ENCODE measurements at places on chromosomes 16 and 17. TPM values are rescaled to one million over a fixed set of nuclear protein-coding genes. Genes with fewer than 3 reads are reported as not detected.

PRSS36 gene
- 1.3 TPM for total RNA-seq

OR1A1 gene
- total RNA-seq = 0.07 TPM

CCR7 gene
- total RNA-seq = 111 TPM

COPRS gene
- 21.9 TPM for total RNA-seq

PLK1 gene
- 88.1 TPM for total RNA-seq

NACA2 gene
- not detected for total RNA-seq

SPN gene
- 431 TPM for total RNA-seq

AHSP gene
- total RNA-seq = not detected

SOX15 gene
- 0.50 TPM for total RNA-seq

MLX gene
- total RNA-seq = 69.6 TPM

TBC1D3I gene
- 0.84 TPM for total RNA-seq

ABCC12 gene
- total RNA-seq = not detected

KRT10 gene
- 29.9 TPM for total RNA-seq

RRAD gene
- total RNA-seq = 0.66 TPM

KRT12 gene
- not detected for total RNA-seq

TMC8 gene
- total RNA-seq = 371 TPM

ATXN2L gene
- total RNA-seq = 277 TPM

CX3CL1 gene
- not detected for total RNA-seq

CACNG1 gene
- not detected for total RNA-seq

CCT6B gene
- total RNA-seq = 1.9 TPM

PRAC1 gene
- not detected for total RNA-seq

SULT1A1 gene
- total RNA-seq = 7.4 TPM

NTN1 gene
- total RNA-seq = 0.07 TPM

FOXJ1 gene
- total RNA-seq = 0.27 TPM

CRYM gene
- not detected for total RNA-seq

CA5A gene
- total RNA-seq = not detected

PDPR gene
- 39.4 TPM for total RNA-seq

FOXO3B gene
- 4.5 TPM for total RNA-seq

HAS3 gene
- 0.86 TPM for total RNA-seq

TBC1D28 gene
- not detected for total RNA-seq

CCDC144A gene
- 3.0 TPM for total RNA-seq

PRPF8 gene
- total RNA-seq = 375 TPM

PRKCB gene
- total RNA-seq = 71.9 TPM

TGFB1I1 gene
- 0.64 TPM for total RNA-seq

GCGR gene
- total RNA-seq = 0.07 TPM

NPIPA3 gene
- 2.9 TPM for total RNA-seq

NIP7 gene
- total RNA-seq = 46.8 TPM

Measured in T-helper 2 cell treated with Interferon-gamma antibody and Interleukin-4, amounts not matched to agents 100 ng/mL and 5 ng/mL, for 36 hours (primary cell).